ENCODE measurements at places on chromosomes 5 and 9. TPM values are rescaled to one million over a fixed set of nuclear protein-coding genes. Genes with fewer than 3 reads are reported as not detected.

NSG2 gene
- total RNA-seq, result not detected

F2RL2 gene
- 2.9 TPM for total RNA-seq

SIGMAR1 gene
- 81.8 TPM for total RNA-seq

BASP1 gene
- 118 TPM for total RNA-seq

PSAT1 gene
- 182 TPM for total RNA-seq

IARS1 gene
- 171 TPM for total RNA-seq

SLC46A2 gene
- total RNA-seq, result not detected

SLF1 gene
- 0.90 TPM for total RNA-seq

ITGA1 gene
- total RNA-seq, result 15.6 TPM

PDE8B gene
- total RNA-seq, result 0.65 TPM

PCDHGA6 gene
- total RNA-seq, result 1.1 TPM

GGTA1 gene
- not detected for total RNA-seq
